ENCODE measurements at places on chromosomes 11 and 22.
A peak's percentile ranks its signal among the peaks of the same experiment; 100 is the strongest.

- no peak for DNase-seq
Measured at GRCh38 chr11:109734566-109734965, 312.6 kb downstream of the C11orf87 start.

GRCh38 chr11:72584293-72584938 is 89.8 kb downstream of the PDE2A start:
- DNase-seq, result no peak

- DNase-seq, result no peak
Measured at GRCh38 chr11:9535189-9535781, 38.2 kb upstream of the WEE1 start.

GRCh38 chr22:48807155-48807554 is 1020.5 kb downstream of the BRD1 start:
- DNase-seq, result no peak

- no peak for DNase-seq
Measured at GRCh38 chr11:121661880-121662486, 209.2 kb upstream of the SORL1-AS1 start.

GRCh38 chr11:65625628-65626342 is 10.2 kb downstream of the PCNX3 start:
- no peak for DNase-seq

- DNase-seq, result no peak
Measured at GRCh38 chr22:41913842-41914534, 886 bp downstream of the SHISA8 start.

GRCh38 chr11:118928870-118929500 is 3.3 kb upstream of the BCL9L start:
- DNase-seq, result no peak

DNA sequence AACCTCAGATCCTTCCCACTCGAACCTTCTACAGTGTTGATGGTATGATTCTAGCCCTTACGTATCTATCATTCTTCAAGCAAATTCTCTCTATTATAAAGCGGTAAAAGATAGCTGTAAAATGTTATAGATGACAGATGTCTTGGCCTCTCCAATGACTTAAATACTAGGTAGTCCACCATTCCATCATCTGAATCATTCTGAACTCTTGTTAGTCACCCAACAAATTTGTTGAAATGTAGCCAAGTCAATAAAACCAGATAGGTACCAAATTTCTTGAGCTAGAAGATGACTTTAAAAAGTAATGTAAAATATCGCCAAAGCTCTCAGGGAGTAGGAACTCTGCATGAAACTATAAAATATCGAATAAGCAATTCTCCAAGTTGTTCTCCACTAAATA is 32.6 kb upstream of the PICALM start:
- DNase-seq, result peak; percentile 26

- DNase-seq, result no peak
Measured at GRCh38 chr11:17506942-17507341, 30.3 kb upstream of the ABCC8 start.

GRCh38 chr11:18225913-18226312 is 10.7 kb downstream of the SAA4 start:
- DNase-seq, result no peak

DNA sequence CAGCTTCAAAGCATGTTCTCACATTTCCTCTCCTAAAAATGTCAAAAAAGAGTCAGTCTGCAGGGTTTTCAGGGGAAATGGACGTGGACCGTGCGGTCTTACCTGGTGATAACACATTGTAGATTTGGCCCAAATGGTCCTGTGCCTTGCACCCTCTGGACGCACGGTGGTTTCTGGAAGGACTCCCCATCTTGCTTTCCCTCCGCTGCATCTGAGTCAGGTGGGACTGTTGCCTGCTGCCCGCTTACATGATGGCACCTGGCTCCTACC is 1290.1 kb downstream of the TBC1D22A start:
- no peak for DNase-seq

- no peak for DNase-seq
Measured at GRCh38 chr11:88790182-88790581, 275.6 kb downstream of the GRM5 start.

GRCh38 chr22:44999687-45000086 is 10.1 kb downstream of the PHF21B start:
- no peak for DNase-seq

- DNase-seq, result no peak
Measured at GRCh38 chr22:38412435-38413084, 42.4 kb downstream of the KCNJ4 start.

- no peak for DNase-seq
Measured at GRCh38 chr22:48410536-48410935, 1417.1 kb downstream of the BRD1 start.

DNA sequence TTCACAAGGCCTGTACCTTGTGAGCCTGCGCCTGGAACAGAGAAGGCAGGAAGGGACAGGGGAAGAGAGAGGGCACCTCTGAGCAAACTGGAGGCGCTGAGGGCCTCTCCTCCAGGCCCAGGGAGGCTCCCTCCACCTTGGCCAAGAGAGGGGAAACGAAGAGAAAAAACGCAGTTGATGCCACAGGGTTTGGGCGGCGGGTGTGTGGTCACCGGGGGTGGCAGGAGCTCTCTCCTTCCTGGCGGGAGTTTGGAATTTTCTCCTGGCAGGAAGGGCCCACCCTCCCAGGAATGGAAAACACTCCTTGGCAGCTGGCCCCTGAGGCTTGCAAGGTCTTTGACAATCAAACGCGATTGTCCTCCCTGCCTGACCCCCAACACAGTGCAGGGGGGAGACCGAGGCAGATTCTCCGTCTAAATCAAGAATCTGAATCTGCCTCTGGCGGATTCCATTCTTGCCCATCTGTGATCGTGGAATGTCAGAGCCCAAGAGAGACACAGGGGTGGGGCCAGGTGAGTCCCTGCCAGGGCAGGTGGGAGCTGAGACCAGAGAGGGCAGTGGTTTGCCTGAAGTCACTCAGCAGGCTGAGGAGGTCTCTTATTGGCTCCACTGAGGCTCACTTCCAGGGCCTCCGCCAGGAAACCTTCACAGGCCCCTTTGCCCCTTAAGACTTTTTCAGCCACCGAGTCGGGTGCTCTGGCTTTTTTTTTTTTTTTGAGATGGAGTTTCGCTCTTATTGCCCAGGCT is 21.0 kb downstream of the RPL3 start:
- no peak for DNase-seq

DNA sequence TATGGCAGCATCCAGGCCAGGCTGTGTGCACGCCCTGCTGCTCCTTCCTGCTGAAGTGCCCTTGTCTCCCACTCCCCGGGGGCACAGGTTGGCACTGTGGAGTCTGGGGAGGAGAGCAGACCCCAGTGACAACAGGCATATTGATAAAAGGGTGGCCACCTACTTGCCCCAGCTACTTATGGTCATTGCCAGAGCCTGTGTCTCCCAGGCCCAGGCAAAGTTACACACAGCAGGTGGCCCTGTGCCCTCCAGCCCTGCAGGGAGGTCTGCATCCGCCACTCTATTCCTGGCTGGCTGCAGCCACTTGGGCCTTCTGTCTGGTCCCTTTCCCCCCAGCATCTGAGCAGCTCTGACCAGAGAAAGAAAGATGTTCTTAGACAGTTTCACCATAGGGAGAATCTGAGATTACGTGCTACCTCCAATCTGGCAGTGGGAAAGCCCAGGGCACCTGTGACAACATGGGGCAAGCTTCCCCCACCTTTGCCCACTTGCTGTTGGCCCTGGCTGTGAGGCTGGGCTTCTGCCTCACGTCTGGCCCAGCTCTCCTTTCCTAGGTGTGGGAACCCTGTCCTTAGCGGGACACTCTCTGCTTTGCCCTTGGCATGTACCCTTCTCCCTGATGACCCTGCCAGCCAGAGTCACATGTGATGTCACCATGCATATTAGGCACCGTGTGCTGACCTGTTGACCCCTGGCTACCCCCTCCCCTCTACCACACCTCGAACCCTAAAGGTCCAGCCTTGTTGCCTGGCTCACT is 25.3 kb upstream of the CSNK2A3 start:
- DNase-seq, result no peak

DNA sequence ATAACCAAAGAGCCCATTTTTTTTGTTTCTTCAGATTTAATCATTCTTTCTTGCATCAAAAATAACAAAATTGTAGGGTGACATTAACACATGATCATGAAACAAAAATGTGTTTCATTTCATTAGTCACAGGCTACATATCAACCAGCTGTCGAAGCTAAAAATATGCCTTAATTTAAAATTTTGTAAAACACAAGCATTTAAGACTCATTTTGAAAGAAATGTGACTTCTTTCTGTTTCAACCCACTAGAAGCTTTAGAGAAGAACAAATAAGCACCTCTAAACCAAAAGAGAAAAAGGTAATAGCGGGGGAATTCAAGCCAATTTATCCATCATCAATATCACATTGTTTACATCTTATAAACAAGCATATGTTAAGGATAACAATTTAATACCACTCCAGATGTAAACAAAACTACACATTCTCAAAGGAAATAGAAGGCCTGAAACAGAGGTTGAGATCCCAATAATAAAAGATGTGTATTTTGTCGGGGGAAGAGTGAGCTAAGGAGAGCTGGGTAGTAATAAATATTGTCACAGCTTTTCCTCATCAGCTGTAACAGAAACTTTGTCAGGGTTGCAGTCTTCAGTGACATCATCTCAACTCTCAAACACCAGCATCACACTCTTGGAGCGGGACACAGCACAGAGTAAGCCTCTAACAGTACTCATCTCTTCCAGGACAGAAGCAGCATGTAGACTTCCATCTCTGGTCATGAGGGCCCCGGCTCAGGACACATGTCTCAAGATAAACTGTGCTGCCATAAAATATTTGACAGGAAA is 42.0 kb downstream of the ALG9 start:
- no peak for DNase-seq

- DNase-seq, result peak; percentile 80
Measured at GRCh38 chr11:68471360-68472340, 11.1 kb downstream of the PPP6R3 start.

GRCh38 chr22:20244250-20244648 is 23.9 kb downstream of the RTN4R start:
- DNase-seq, result no peak

- DNase-seq, result no peak
Measured at GRCh38 chr22:39712751-39713525, 142.4 kb downstream of the CACNA1I start.

- no peak for DNase-seq
Measured at GRCh38 chr11:23604966-23605365, 744.7 kb upstream of the CCDC179 start.

DNA sequence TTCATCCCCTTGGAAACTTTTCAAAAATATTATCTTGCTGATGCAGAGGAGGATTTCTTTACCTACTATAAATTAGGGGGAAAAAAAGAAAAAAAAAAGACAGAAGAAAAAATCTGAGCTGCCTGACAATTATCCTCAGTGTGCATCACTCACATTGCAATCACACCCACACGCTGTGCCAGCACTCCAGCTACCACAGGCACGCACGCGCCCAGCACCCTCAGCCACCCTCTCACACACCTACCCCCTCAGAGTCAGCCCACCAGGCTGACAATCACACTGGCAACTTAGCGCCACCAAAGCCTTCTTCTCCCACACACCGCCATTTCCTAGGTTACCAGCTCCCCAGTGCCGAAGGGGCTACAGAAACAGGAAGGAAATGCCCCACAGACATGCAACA is 236.1 kb downstream of the KCNA4 start:
- DNase-seq, result no peak

GRCh38 chr11:92216789-92217188 is 7.8 kb upstream of the FAT3 start:
- no peak for DNase-seq

DNA sequence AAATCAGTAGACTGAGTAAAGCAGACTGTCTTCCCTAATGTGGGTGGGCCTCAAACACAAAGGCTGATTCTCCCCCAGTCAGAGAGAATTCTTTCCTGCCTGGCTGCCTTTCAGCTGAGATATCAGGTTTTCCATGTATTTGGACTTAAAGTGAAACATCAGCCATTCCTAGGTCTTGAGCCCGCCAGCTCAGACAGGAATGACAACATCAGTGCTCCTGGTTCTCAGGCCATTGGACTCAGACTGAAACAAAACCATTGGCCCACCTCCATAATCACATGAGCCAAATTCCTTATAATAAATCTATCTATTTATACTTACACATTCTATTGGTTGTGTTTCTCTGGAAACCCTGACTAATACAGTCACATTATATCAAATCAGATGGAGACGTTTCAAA is 56.7 kb upstream of the CLPB start:
- no peak for DNase-seq

DNA sequence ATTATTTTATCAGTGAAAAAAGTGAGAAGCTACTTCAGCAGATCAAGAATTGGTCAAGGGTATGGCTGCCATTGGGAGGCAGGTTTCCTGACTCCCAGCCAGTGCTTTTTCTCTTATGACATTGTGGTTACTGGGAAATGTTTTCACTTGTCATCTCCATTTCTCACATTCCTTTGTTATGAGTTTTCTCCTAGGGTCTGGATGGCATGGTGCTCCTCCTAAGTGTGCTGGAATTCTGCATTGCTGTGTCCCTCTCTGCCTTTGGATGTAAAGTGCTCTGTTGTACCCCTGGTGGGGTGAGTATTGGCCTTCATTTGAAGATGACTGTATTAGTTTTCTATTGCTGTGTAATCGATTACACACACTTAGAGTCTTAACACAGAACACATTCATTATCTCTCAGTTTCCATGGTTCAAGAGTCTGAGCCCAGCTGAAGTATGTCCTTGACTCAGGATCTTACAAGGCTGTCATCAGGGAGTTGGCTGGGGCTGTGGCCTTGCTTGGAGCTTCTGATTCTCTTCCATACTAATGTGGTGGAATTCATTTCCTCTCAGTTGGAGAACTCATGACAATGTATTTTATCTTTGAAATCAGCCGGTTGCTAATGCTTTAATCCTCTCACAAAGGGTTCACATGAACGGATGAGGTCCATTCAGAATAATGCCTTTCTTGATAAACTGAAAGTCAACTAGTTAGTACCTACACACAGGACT is 21.0 kb upstream of the MS4A6E start:
- peak; percentile 74 for DNase-seq

GRCh38 chr22:25563761-25564319 is 635 bp upstream of the GRK3 start:
- no peak for DNase-seq

- DNase-seq, result no peak
Measured at GRCh38 chr11:111674941-111675340, 72.7 kb downstream of the SIK2 start.

DNA sequence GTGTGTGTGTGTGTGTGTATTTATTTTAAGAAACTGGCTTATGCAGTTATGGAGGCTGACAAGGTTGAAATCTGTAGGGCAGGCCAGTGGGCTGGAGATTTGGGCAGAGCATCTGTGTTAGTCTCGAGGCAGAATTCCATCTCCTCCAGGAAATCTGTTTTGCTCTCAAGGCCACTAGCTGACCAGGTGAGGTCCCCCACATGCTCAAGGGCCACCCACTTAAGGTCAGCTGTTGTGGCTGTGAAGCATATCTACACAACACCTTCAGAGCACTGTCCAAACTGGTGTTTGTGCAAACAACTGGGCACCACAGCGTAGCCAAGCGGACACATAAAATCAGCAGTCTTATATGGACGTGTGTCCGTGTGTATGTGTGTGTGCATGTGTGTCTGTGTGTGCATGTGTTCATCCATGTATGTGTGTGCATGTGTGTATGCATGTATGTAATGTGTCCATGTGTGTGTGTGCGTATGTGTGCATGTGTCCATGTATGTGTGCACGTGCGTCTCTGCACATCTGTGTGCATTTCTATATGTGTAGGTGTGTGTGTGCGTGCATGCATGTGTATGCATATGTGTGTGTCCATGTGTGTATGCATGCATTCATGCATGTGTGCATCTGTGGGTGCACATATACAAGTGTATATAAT is 400.9 kb downstream of the BRD1 start:
- no peak for DNase-seq
